ENCODE measurements at places on chromosomes 12 and 14.
A peak's percentile ranks its signal among the peaks of the same experiment; 100 is the strongest.

DNA sequence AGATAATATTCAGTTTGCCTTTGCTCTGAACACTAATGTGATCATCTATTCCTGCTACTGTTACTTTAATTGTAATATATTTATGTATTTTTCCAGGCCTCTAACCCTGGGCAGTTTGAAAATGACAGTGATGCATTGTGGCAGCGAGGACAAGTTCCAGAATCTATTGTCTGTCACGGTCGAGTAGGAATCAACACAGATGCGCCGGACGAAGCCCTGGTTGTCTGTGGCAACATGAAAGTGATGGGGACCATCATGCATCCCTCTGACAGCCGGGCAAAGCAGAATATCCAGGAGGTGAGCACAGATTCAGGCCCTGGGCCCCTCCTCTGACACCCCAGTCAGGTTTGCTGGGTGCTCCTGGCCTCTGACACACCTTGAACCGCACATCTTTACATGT lies 78.5 kb downstream of the MYRFL start:
- DNase-seq: no peak

DNA sequence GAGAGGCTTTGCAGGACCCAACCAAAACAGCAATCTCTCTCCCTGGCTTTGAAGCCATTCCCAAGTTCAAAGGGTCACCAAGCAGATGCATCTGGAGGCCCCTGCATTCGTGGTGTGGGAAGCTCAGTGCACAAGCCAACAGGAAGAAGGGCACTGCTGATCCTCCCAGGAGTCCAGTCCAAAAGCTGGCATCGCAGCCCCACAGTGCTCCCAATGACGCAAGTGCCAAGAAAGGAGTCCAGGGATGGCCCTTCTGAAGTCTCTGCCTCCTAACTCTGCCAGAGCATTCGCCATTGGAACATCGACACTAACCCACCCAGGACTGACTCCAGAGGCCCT lies 25.1 kb downstream of the PXN start:
- no peak for DNase-seq

DNA sequence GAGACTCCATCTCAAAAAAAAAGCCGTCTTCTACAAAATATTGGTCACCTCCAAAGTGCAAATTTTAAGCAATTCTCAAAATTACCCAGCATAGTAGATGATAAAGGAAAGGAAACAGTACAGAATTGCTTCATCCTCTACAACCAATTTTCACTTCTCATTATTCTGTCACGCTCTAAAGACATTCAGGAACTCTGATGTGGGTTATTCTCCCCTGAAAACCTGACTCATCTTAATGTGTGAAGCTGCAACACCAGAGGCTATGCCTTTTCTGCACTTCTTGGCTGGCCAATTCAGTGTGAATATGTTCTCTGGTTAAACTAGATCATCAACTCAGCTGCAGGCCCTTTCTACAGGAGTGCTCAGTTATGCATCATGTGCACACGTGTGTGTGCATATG lies 11.0 kb downstream of the PTGER2 start:
- no peak for DNase-seq

GRCh38 chr12:81337886-81338285 lies 260.0 kb downstream of the ACSS3 start:
- DNase-seq: no peak

GRCh38 chr12:32285021-32285420 lies 114.3 kb upstream of the FGD4 start:
- DNase-seq: no peak

DNA sequence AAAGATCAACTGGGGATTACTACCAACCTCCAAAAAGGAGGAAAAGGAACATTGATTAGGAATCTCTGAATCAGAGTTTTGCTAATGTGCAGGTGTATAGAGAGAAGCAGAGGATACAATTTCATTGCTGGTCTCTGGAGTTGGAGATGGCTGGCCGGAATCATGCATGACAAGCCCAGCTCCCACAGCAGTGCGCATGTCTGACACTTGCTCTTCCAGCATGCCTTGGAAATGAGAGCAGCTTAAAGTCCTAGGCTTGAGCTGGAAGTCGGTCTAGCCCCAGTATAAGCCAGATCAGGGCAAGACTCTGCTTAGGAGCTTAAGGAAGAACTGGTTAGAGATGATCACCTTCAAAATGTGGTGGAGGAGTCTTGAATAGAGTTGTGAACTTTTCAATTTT lies 742.8 kb downstream of the DIO2 start:
- DNase-seq: no peak

DNA sequence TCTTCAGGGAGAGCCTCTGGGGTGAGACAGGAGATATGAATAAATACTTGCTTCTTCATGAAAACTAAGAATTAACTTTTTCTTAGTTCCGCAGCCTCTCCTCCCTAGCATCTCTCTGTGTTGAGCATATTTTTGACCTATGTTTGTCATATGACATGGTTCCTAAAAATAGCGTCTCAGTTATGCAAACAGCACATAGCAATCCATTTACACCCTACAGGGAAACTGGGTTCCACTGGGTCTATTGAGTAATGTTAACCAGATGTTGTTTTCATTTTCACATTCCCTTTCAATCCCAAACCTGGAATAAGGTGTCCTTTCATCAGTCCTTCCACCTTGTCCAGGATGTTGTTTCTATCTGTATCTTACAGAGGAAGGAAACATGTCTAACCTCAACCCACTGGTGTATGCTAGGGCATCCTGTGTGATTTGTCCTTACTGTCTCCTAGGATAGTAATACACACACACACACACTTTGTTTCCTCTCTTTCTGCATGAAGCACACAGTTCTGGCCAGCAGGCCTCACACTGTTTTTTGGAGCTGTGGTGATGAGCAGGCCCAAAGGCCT lies 1543.5 kb downstream of the AACS start:
- no peak for DNase-seq

DNA sequence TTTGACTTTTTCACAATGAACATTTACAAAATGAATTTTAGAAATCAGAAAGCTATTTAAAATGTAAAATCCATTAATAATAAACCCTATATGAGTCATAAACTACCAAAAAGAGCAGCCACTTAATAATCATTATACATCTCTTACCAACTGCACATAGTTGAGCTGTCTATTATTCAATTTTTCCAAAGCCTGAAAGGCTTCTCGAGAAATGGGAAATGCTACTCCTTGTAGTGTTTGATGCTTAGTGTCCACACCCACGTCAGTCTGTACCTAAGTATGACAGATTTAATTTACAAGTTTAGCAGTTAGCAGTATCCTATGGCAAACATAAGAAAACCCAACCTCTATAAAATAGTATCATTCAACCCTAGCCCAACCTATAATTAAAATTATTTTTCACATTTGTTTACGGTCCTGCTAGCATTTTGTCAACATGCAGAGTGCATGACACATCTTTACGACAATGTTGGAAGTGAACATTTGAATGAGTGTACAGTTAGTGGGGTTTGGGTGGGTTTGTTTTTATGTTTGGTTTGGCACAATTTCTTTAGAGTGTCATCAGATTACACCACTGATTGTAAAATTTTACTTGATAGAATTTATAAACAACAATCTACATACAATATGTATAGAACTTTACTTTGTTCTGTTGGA lies 8.4 kb downstream of the TWF1 start:
- no peak for DNase-seq

- DNase-seq: peak; percentile 37
Measured at GRCh38 chr12:54417712-54418440, 1.2 kb downstream of the ITGA5 start.

- DNase-seq: no peak
Measured at GRCh38 chr12:122837306-122838265, 2.3 kb downstream of the HIP1R start.

GRCh38 chr12:12358528-12358927 lies 1.6 kb downstream of the BORCS5 start:
- DNase-seq: no peak

DNA sequence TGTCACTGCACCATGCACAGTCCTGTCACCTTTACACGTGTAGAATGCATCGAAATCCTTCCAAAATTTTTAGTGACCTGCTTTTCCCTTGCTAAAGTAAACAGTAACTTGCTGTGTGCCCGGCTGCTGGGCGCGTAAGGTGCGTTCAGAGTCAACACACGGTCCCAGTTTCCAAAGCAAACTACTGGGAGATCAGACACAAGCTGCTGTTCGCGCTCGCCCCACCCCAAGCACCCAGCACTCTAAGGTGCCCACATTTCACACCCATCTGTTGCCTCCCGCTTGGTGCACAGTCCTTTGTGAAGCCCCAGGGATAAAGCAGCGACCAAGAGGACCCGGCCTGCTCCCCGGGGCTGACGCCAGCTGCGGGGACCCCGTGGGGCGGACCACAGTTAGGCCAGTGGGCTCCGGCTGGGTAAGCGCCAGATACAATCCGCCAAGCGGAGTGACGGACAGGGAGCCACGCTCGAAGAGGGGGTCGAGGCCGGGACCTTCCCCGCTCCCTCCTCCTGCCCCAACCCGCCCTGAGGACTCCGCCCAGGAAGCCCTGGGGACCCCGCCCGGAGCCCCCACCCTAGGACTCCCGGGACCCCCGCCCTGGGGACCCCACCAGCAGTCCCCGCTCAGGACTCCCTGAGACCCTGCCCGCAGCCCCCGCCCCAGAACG lies 633 bp downstream of the STX2 start:
- peak; percentile 31 for DNase-seq

GRCh38 chr12:98990648-98991047 lies 345.6 kb downstream of the APAF1 start:
- DNase-seq: no peak

DNA sequence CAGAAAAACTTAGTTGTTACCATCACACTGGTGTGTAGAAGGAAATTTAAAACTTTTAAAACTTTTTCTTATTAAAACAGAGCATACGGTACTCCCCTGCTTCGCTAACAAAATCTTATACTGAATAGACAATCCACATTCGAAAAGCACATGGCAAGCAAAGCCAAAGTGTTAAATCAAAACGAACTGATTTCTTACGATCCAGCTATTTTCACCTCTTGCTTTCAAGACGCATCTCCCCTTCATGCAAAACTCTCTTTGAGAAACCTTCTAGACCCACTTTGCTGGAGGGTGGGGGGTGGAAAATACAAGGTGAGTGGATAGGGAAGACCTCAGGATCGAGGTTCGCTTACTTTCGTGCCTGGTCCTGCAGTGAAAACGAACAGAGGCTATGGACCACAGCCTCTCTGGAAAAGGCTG lies 328 bp downstream of the INTS13 start:
- DNase-seq: no peak

DNA sequence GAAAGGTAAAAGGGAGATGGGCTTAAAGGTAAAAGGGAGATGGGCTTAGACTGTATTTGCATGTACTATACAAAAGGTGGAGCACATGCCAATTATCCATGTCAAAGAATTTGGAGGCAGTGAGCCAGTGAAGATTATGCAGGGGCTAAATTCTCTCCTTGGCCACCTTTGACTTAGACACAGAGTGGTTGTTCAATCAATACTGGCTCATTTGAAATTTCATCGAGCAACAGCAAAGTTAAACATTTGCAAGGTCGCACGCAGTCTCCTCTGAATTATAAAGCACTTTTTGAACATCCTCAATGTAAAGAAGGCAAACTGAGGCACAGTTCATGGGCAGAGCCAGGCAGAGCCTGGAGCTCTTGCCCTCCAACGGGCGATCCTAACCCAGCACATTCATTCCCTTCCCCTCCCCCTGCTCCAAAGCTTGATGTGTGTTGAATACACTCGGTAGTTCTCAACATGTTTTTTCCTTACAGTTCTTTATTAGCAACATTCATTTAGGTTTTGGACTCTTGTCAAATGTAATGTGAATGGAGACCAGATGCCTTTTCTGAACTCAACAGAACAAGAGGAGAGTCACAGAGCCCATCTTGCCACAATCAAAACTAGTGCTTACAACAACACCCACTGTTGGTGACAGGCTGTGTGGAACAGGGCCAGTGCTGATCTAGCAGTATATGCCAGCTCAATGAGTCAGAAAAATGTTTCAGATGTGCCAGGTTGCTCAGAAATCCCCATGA lies 169.7 kb upstream of the G2E3 start:
- DNase-seq: no peak
